Endodermal cell (in vitro differentiated cells): ENCODE measurements at places on chromosomes 7 and 10. TPM values are rescaled to one million over a fixed set of nuclear protein-coding genes. Genes with fewer than 3 reads are reported as not detected.

GRCh38 chr7:111192614-111193413 is 101.9 kb downstream of the LRRN3 start:
- no peaks in the 10 kb centered on the region for H3K4me1 ChIP-seq
- H3K27me3 ChIP-seq: no peaks in the 10 kb centered on the region
- H3K36me3 ChIP-seq: no peaks in the 10 kb centered on the region
- no peak overlapping the region for H3K4me3 ChIP-seq
- H3K27ac ChIP-seq: no peak overlapping the region

DNA sequence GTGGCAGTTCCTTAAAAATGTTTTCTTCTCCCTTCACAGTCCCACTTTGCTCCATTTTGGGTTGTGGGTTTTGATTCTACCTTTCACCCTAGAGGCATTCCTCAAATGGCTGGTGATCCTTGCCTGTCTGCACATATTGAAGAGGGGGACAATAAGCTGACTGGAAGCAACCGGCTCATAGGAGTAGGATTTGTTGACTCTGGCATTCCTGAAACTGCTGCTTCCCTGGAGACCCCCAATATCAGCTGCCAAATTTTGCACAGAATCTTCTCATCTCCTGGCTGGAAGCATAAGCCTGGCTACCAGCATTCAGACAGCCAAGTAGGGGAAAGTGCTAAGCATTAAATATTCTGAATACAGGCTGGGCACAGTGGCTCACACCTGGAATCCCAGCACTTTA is 53.7 kb downstream of the KIF5B start:
- H3K27me3 ChIP-seq: no peaks in the 10 kb centered on the region
- peaks cover 5% of the 10 kb centered on the region for H3K36me3 ChIP-seq
- H3K27ac ChIP-seq: peak overlapping the region; percentile 91
- peaks cover 5% of the 10 kb centered on the region for H3K4me1 ChIP-seq
- H3K4me3 ChIP-seq: no peak overlapping the region

DNA sequence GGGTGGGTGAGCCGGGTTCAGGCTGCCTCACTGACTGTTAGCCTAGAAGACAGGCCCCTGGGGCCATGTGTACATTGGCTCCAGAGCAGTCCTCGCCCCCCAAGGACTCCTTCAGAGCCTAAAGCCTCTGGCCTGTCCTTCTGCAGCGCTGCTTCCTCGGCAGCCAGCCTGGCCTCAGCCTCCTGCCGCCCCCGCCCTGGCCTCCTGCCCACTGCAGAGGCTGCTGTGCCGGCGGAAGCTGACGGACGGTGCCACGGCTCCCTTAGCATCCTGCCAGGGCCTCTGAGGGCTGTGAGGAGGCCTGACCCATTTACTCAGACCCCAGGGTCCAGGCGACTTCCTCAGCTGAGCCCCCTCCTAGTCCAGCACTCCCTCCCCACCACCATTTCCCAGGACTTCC is 4.9 kb downstream of the SRRM3 start:
- no peaks in the 10 kb centered on the region for H3K36me3 ChIP-seq
- H3K27ac ChIP-seq: no peak overlapping the region
- no peak overlapping the region for H3K4me3 ChIP-seq
- H3K4me1 ChIP-seq: no peaks in the 10 kb centered on the region
- H3K27me3 ChIP-seq: peaks cover 26% of the 10 kb centered on the region

- no peaks in the 10 kb centered on the region for H3K27me3 ChIP-seq
- H3K27ac ChIP-seq: no peak overlapping the region
- no peaks in the 10 kb centered on the region for H3K36me3 ChIP-seq
- no peaks in the 10 kb centered on the region for H3K4me1 ChIP-seq
- peak; percentile 22 for DNase-seq
These were observed 328.2 kb downstream of the DNAJB6 start for GRCh38 chr7:157664871-157665633.

GRCh38 chr10:75103881-75104686 is 7.4 kb upstream of the SAMD8 start:
- H3K36me3 ChIP-seq: no peaks in the 10 kb centered on the region
- DNase-seq: no peak
- no peak overlapping the region for H3K27ac ChIP-seq
- no peaks in the 10 kb centered on the region for H3K27me3 ChIP-seq
- no peaks in the 10 kb centered on the region for H3K4me1 ChIP-seq

GRCh38 chr10:61943674-61944378 is 42.3 kb downstream of the ARID5B start:
- no peak overlapping the region for H3K27ac ChIP-seq
- no peaks in the 10 kb centered on the region for H3K4me1 ChIP-seq
- no peaks in the 10 kb centered on the region for H3K36me3 ChIP-seq

The LAMTOR4 gene
- total RNA-seq: 140 to 188 TPM (median 168 TPM) in 3 replicates

The CPXM2 gene
- total RNA-seq: 1.2 to 1.9 TPM (median 1.7 TPM) in 3 replicates
